ENCODE measurements at places on chromosomes 3 and 15.
A peak's percentile ranks its signal among the peaks of the same experiment; 100 is the strongest.

DNA sequence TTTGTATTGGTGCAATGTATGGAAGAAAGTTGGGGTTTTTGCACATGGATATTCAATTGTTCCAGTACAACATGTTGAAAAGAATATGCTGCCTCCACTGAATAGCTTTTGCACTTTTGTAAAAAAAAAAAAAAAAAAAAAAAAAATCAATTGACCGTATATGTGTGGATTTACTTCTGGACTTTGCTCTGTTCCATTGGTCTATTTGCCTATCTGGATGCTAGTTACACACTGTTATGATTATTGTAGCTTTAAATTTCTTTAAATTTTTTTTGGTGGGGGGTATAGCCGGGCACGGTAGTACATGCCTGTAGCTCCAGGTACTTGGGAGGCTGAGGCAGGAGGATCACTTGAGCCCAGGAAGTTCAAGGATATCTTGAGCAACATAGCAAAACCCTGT, 52.5 kb downstream of the RPL39L start:
- no peak for DNase-seq

GRCh38 chr15:59567324-59567723, 44.3 kb upstream of the GCNT3 start:
- no peak for DNase-seq

- no peak for DNase-seq
Observed at GRCh38 chr15:72797338-72797689, 13.8 kb upstream of the ADPGK start.

DNA sequence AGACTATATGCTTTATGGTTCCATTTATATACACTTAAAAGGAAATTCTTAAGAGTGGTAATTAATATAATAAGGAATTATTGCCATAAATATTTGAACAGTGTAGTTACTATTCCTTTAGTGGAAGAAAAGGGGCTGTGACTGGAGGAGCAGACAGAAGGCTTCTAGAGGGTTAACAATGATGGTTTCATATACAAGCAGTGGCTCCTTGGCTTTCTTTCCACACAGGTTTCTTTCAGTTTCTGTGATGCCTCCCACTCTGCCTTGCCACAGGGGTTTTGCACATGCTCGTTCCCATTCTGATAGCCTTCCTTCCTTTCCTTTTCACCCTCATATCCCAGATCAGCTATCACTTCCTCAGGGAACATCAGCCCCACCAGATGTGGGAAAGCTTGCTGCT, 108.8 kb upstream of the LYSMD4 start:
- no peak for DNase-seq

GRCh38 chr3:122974764-122975162, 52.8 kb downstream of the SEMA5B start:
- no peak for DNase-seq

DNA sequence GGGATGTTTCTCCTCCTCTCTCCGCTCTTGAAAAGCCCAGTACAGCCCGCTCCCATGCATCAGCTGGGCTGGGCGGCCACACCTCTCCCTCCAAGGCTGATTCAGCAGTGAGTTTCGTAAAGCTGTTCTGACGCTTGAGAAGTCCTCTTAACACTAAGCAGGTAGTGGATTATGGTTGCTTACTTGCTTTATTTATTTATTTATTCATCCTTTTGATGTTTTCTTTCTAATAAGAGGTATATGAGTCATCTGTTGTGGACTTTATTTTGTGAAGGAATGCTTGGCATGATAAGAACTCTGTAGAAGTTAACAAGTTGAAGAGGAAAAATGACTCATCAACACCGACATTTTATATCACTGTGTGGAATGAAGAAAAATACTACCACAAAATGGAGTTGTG, 285.0 kb downstream of the SQOR start:
- DNase-seq = no peak

- no peak for DNase-seq
Observed at GRCh38 chr3:182592747-182593146, 200.6 kb upstream of the ATP11B start.

GRCh38 chr3:69934398-69934797, 65.1 kb upstream of the SAMMSON start:
- no peak for DNase-seq

GRCh38 chr3:137294139-137294538, 336.4 kb downstream of the IL20RB start:
- no peak for DNase-seq

- DNase-seq = no peak
Observed at GRCh38 chr15:42274702-42274989, 1.4 kb upstream of the TMEM87A start.

GRCh38 chr3:29718661-29719065, 437.8 kb downstream of the RBMS3 start:
- no peak for DNase-seq

GRCh38 chr3:24845524-24846155, 351.0 kb upstream of the THRB start:
- DNase-seq = no peak

DNA sequence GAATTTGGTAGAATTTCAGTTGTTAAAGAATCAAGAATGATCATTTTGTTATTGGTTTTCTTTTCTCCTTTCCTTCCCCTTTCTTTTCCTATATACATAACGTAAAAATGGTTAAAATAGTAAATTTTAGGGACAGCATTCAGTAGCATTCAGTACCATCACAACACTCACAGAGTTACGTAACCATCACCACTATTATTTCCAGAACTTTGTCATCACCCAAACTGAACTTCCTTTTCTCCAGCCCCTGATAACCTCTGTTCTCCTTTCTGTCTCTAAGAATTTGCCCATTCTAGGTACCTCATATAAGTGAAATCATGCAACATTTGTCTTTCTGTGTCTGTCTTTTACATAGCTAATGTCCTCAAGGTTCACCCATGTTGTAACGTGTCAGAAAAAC, 165.3 kb downstream of the AKAP13 start:
- DNase-seq = no peak

- DNase-seq = peak; percentile 38
Observed at GRCh38 chr3:45011756-45012508, 14.2 kb upstream of the CLEC3B start.

All from GOT3 (cell line).